WERI-Rb-1 (cell line): ENCODE measurements at places on chromosomes 1 and 21.

- DNase-seq: no peak
Observed at GRCh38 chr1:24379733-24380315, 33.8 kb downstream of the STPG1 start.

DNA sequence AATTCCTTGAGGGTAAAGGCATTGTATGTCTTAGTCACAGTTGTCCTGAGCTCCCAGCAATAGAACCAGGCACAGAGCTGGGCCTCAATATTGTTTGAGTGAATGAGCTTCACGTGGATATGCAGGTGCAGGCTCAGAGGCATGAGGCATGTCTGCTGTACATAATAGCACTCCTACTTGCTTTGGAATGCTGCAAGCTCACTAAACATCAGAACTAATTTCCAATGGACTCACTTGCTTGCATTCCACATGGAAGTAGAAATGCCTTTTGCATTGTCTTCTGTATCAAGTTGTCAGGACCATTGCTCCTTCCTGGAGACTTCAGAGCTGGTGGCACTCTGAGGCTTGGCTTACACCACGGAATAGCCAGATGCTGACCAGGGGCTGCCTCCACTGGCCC, 37.1 kb downstream of the INAVA start:
- DNase-seq: no peak

GRCh38 chr1:83901547-83902155, 97.3 kb downstream of the TTLL7 start:
- DNase-seq: no peak

GRCh38 chr1:12048372-12048771, 14.7 kb upstream of the TNFRSF8 start:
- DNase-seq: no peak

DNA sequence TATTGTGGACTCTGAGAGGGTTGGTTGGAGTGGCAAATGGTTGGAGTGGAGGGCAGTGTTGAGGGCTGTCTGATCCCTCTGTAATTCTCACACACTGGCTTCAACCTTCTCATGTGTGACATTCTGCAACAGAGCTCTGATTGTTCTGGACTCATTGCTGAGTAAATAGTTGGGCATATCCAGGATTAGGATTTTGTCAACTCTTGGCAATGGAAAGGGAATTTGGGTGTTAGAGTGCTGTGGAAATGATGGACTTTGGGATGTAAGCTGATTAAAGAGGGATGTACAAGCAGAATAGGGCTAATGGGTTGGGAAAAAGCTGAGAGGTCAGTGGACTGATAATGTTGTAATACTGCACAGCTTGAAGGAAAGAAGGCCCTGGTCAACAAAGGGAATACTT, 16.5 kb downstream of the TLCD4 start:
- no peak for DNase-seq

DNA sequence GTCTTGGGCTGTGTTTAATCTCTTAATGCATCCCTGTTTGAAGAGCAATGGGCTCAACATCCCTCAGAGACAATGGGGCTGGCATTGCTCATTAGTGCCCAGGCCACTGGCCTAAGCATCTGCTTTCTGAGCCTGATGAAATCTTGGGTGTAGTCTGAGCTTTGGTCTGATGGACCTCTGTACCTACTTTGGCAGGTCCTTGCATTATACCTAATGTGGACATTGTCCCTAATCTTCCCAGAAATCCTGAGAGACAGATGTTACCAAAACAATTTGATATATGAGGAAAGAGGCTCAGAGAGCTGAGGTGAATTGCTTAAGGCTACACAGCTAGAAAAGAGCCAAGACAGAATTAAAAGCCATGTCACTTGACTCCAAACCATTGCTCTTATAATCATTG, 95.0 kb downstream of the PTPRU start:
- no peak for DNase-seq

DNA sequence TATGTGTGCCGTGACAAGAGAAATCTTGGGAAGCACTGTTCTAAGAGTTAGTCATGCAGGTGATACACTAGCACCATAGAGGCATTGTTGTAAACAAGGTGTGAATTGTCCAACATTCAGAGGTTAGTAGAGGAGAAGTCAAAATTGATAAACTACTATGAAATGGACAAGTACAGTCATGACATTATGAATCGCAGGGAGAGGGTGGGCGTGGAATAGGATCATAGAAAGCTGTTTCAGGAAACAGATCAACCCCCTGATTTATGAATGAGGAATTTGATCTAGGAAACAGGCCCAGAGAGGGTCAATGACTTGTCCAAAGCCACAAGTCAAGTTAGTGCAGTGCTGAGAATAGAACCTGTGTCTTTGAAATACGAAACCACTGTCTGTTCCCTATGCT, 58.5 kb upstream of the LAX1 start:
- DNase-seq: no peak

DNA sequence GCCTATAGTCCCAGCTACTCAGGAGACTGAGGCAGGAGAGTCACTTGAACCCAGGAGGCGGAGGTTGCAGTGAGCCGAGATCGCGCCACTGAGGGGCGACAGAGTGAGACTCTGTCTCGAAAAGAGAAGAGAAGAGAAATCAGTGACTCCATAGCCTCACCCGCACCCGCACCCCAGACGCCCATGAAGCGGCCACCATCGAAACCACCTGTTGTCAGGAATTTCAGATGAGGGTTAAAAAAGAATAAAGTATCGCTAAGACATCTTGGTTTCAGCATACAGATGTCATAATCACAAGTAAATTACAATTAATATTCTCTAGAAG, 47.4 kb downstream of the NPHP4 start:
- no peak for DNase-seq

- no peak for DNase-seq
Observed at GRCh38 chr1:209086486-209087192, 496.9 kb upstream of the CAMK1G start.

GRCh38 chr21:35962917-35963316, 97.4 kb downstream of the SETD4 start:
- DNase-seq: no peak
